ENCODE measurements at places on chromosomes 2 and 18. TPM values are rescaled to one million over a fixed set of nuclear protein-coding genes. Genes with fewer than 3 reads are reported as not detected.
A peak's percentile ranks its signal among the peaks of the same experiment; 100 is the strongest.

GRCh38 chr2:199848389-199849130, 2.4 kb downstream of the FTCDNL1 start:
- DNase-seq = no peak

- DNase-seq = no peak
Measured at GRCh38 chr2:152406119-152406835, 71.3 kb downstream of the FMNL2 start.

DNA sequence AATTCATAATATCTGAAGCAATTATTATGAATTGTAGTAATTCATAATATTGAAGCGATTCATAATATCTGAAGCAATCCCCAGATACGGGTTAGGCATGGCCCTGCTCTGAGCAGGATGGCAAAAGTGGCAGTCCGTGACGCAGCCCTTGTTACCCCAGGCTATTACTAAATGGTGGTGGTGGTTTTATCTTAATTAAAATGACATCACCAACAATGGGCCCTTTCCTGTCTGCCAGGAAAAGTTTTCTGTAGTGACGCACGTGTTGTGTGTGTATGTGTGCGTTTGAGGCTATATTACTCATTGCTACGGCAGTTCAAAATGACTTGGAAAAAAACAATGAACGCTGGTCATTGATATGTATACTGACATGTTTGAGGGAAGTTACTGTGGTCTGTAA, 10.6 kb upstream of the MOCOS start:
- DNase-seq = peak; percentile 97

- no peak for DNase-seq
Measured at GRCh38 chr2:60125611-60126426, 427.6 kb downstream of the BCL11A start.

DNA sequence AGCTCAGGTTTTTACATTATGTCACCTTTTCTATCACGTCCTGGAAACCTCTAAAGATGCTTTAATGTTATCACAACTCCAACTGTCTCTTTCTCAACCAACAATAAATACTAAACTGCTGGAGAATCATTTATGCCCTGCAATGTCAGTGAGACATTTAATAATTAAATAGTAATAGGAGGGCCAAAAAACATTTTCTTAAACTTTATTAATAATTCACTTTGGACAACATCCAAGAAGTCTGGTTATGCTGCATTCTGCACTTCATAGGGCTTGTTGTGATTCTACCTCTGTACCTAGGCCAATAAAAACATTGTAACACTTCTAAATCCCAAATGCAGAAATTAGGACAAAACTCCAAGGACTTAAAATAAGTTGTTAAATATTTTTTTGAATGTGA, 420.4 kb upstream of the LRRTM1 start:
- DNase-seq = no peak

DNA sequence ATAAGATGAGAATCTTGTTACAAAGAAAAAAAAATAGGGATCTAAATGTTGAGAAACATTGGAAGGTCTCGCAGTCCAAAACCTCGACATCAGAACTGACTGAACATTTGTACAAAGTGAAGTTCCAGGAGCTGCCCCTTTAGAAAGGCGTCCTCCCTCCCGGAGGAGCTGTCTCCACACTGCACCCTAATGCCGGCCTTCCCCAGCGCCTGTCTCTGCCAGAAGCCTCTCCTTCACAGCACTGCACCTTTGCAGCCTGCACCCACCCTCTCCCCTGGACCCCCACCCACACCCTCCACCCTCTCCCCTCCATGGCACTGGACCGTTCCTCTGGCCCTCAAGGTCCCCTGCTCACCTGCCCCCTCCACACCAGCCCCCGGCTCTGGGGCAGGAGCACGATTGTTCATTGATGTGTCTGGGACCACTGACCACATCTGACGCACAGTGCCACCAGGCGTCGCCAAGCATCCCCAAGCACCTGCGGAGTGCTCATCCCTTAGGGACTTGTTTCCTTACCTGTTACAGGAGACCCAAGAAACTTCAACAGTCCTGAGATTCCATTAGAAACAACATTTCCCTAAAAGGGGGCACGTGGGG, 90.3 kb upstream of the SNTG2 start:
- no peak for DNase-seq

GRCh38 chr18:47381975-47382570, 130.6 kb upstream of the SKOR2 start:
- DNase-seq = no peak

GRCh38 chr2:3454802-3455201, 64.5 kb downstream of the ADI1 start:
- no peak for DNase-seq

GRCh38 chr18:11741505-11742145, 52.6 kb downstream of the GNAL start:
- DNase-seq = peak; percentile 14

Gene GALNT14
- 0.20 TPM for total RNA-seq

Gene VWC2L
- not detected for total RNA-seq

Gene EDAR
- not detected for total RNA-seq

Data from M059J (cell line).